ENCODE measurements at places on chromosomes 11 and 22.

- no peak for DNase-seq
These were observed 40.0 kb downstream of the NEU3 start for GRCh38 chr11:75028724-75029123.

- DNase-seq: no peak
These were observed 12.7 kb downstream of the PIM3 start for GRCh38 chr22:49973018-49973961.

DNA sequence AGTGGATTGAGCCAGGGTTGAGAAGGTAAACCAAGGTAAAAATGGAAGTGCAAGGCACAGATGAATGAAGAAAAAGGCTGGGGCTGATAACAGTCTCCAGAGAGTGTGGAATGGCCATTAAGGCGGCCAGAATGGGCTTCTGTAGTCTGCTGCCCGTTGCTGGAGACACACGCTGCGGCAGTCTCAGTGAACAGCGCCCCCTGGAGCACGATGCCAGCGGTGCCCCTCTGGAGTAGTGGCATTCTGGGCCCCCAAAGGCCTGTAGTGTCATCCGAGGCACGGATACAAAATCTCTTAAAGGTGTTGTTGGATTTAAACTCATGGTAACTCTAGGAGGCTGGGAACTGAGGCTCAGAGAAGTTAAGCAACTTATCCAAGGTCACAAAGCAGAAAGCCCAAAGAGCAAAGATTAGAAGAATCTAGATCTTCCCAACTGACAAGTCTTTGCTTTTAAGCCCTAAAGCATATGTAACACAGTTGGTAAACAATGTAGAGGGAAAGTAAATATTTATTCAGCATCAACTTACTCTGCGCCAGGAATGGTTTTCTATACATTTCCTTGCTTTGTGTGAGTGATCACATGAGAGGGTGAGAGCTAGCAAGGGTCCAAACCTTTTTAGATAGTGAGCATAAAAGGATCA, 18.2 kb downstream of the KCNJ1 start:
- DNase-seq: no peak

DNA sequence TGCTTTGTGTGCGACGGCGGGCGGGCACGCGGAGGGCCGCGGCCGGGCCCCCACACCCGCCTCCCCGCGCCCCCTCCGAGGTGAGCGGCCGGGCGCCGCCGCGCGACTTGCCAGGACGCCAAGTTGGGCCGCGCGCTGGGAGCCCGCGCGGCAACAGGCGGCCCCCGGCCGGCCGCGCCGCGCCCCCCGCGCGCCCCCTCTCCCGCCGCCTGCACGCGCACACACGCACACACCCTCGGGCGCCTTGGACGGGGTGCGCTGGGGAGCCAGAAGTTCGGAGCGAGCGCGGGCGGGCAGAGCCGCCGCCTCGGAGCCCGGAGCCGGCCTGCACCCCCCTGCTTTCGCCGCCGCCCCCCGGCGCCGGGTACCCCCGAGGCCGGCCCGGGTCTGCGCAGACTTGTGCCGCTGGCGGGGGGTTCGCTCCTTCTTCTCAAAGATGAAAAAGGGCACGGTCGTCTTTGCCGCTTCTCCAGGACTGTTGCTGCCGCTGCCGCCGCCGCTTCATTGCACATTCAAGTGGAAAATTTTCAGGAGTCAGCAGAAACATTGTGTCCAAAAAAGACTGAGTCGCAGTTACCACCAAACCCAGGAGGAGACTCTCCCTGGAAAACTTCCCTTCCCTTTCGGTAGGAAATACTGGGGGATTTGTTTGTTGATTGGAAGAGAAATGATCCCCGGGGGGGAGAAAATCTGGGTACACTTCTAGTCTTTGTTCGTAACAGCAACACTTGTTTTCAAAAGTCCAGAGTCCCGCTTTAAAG, 895 bp downstream of the TEAD1 start:
- no peak for DNase-seq

DNA sequence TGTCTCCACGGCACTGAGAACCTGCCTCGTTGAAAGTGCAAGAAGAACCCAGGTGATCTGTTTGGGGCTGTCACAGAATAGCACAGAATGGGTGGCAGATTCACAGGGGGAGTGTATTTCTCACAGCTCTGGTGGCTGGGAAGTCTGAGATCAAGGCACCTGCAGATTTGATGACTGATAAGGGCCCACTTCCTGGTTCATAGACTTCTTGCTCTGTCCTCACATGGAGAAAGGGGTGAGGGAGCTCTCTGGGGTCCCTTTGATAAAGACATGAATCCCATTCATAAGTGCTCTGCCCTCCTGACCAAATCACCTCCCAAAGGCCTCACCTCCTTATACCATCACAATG, 198.5 kb upstream of the SORL1-AS1 start:
- no peak for DNase-seq

Data from SHP77 treated with DMSO at 0.1 percent for 48 hours (cell line).